GM18507 (cell line): ENCODE measurements at places on chromosomes 3 and 15.

DNA sequence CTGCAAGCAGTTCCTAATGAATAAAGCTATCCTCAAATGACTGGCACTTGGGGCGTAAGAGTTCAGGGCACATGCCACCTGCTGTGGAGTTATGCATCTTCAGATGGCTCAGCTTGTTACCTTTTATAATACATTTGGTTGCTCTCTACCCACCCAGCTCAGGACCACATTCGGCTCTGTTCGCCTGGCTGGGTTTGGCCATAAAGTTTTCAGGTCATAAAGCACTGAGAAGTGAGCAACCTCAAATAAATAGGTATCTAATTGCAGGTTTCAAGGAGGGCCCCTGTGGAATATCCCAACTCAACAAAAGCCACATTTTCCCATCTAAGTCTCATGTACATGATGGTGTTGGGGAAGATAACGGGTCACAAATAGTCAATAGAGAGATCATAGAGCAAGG, 727.3 kb downstream of the GRM7 start:
- no peak for DNase-seq

- DNase-seq = no peak
Observed at GRCh38 chr3:108125550-108126071, 34.8 kb upstream of the CD47 start.

GRCh38 chr15:29778382-29778781, 43.9 kb downstream of the TJP1 start:
- DNase-seq = no peak

GRCh38 chr15:80946576-80946975, 43.0 kb downstream of the MESD start:
- no peak for DNase-seq

DNA sequence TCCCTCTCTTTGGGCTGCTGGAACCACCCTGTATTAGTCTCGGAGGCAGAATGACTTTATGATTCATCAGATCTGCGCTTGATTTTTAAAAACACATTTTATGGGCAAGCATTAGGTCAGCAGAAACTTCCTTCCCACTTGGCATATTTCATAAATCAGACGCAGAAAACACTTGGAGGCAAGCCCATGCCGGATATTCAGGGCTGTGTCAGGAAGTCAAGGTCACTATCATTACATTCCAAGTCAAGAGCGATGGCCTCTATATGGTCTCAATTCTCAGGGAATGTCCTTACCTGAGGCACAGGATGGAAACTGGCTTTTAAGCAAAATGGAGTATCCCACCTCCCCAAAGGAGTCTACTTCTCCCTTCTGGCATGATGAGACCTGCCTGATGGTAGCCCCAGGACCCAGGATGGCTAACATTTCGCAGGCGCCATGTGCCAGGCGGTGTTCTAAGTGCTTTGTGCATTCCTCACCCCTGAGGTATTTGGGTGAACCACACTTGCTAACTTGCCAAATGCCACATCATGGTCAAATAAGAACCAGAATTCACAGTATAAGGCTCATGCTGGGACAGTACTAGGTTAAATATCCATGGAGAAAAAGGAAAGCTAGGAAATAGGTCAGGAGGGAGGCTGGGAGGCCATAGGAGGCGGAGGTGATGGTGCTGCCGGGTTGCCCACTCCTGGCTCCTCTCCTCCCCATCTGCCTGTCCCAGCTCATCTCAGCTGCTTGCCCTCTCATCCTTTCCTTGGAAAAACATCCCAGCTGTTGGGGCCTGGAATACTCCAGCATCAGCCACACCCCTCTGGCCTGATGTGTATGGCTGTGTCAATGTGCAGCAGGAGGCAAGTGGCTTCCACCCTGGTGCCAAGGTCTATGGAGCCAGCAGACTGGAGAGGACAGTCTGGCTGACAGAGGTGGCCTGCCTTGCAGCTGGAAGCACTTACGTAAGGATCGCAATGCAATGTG, 18.8 kb downstream of the BCL2L10 start:
- DNase-seq = no peak

GRCh38 chr3:153244961-153245360, 82.9 kb downstream of the RAP2B start:
- DNase-seq = no peak

- DNase-seq = no peak
Observed at GRCh38 chr15:80695911-80696661, 976 bp downstream of the ABHD17C start.

DNA sequence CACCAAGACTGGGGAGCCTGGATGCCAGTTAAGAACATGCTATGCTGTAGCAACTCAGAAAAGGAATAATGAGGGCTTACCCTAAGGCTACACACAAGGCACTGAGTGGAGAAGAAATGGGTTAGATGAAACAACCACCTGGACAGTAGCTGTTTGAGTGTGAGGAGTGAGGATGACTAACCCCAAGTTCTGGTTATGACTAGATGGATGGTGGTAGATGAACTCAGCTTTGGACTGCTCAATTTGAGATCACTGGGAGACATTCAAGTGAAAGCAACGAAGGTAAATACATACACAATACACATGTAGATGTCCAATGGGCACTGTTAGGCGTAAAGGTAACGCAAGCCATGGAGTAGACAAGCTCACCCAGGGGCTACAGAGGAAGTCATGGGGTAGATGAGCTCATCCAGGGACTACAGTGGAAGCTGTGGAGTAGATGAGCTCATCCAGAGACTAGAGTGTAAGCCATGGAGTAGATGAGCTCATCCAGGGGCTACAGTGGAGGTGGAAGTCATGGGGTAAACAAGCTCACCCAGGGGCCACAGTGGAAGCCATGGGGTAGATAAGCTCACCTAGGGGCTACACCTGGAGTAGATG, 98.3 kb downstream of the ANO10 start:
- peak; percentile 20 for DNase-seq

- DNase-seq = no peak
Observed at GRCh38 chr3:129087138-129087702, 26.6 kb downstream of the GP9 start.

DNA sequence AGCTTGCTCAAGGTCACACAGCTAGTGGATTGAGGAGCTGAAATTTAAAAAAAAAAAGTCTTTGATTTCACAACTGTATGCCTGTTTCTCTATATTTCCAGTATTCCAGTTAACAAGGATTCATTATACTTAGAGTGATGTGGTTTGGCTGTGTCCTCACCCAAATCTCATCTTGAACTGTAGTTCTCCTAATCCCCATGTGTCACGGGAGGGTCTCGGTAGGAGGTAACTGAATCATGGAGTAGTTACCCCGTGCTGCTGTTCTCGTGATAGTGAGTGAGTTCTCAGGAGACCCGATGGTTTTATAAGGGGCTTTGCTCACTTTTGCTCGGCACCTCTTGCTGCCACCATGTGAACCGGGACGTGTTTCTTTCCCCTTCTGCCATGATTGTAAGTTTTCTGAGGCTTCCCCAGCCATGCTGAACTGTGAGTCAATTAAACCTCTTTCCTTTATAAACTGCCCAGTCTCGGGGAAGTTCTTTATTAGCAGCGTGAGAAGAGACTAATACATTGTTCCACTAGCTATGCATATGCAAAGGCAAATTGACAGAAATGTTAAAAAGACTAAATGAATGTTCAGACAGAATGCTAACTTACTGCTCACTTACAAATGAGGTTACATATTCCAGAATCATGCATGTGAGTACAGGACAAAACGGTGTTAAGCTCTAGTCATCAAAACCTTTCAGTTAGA, 1101.9 kb downstream of the ROBO1 start:
- no peak for DNase-seq

- DNase-seq = no peak
Observed at GRCh38 chr15:29377161-29377560, 107.5 kb upstream of the NSMCE3 start.

DNA sequence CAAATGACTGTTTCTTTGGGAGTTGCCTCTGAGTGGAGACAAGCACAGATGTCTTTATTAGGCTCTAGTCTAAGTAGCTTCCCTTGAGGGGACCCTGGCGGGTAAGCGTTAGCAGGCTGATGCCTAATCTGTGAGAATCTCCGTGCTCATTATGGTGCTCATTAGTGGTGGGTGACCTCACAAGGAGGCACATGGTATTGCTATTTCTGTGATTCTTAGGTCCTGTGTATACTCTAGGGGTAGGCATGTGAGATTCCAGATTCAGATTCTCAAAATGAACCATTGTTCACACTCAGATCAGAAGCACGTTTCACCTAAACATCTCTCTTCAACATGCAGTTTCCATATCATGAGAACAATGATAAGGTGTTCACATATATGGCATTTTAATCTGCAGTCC, 809.7 kb downstream of the NR2F2 start:
- DNase-seq = no peak

DNA sequence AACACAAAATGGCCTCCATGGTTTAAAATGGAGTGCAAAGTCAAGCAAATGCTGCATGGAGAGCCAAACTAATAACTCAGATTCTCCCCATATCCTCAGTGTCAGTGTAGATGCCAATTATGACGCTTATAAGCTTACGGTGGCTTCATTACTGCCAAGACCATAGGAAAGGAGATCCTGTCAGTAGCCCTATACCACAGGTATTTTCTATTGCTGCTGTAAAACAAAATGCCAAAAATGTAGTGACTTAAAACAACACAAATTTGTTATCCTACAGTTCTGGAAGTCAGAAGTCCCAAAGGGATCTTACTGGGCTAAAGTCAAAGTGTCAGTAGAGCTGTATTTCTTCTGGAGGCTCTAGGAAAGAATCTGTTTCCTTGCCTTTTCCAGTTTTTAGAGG, 149.8 kb upstream of the GBE1 start:
- no peak for DNase-seq

DNA sequence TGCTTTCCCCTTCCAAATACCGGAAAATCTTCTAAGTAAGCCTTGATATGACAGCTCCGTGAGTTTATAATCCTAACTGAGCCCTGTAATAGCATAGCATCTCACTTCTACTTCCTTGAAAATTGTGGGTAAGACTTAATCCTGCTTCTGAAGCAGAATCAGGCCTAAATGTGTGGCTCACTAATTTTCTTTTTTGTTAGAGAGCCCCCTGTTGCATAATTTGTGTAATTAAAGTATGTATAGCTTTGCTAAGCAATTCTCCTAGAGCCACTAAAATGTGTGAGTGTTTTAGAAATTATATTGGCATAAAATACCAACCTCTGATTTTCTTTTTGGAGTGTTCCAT, 304.4 kb downstream of the FGF12 start:
- no peak for DNase-seq

GRCh38 chr3:113013593-113013992, 22.8 kb downstream of the GTPBP8 start:
- DNase-seq = no peak

GRCh38 chr3:145906301-145906700, 254.7 kb downstream of the PLOD2 start:
- DNase-seq = no peak

GRCh38 chr15:49521802-49522201, 98.8 kb downstream of the FGF7 start:
- DNase-seq = no peak

DNA sequence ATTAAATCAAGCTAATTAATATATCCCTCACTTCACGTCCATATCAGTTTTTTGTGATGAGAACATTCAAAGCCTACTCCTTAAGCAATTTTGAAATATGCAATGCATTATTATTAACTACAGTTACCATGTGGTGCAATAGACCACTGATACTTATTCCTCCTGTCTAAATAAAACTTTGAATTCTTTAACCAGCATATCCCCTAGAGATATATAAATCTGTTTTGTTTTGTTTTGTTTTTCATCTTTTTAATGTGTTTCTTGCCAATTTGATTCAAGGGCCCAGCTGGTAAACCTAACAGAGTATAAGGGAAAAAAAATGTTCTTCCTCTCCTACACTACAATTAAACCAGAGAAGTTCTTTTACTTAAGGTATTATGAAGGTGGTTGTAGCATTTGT, 524.2 kb downstream of the NAALADL2 start:
- DNase-seq = no peak

GRCh38 chr3:157312376-157312745, 124.3 kb upstream of the PTX3 start:
- no peak for DNase-seq

DNA sequence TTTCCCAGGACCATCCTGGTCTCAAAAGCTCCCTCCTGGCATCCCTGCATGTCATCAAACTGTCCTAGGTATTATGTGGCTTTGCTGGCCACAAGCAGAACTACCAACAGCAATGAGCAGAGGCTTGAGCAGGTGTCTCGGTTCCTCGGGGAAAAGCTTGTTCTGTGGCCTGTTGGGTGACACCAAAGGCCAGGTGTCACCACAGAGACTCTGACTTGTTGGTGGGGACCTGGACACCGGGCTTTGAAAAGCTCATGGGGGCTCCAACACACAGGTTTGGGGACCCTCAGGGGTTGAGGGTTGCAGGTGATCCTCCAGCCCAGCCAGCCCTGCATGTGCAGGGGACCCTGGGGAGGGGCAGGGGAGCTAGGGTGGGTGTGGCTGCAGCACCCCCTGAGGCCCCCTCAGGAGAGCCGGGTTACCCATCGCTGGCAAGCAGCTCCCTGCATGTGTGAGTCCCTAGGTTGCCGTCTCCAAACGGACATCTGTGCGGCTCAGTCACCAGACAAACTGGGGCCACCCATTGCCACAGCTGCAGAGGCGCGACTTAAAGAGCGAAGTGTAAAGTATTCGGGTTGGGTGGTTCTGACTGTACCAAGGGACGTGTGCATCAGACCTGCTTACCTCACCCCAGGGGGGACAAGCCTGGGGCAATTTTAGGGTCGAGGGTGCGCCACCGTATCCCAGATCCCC, 140.1 kb downstream of the CHSY1 start:
- no peak for DNase-seq

DNA sequence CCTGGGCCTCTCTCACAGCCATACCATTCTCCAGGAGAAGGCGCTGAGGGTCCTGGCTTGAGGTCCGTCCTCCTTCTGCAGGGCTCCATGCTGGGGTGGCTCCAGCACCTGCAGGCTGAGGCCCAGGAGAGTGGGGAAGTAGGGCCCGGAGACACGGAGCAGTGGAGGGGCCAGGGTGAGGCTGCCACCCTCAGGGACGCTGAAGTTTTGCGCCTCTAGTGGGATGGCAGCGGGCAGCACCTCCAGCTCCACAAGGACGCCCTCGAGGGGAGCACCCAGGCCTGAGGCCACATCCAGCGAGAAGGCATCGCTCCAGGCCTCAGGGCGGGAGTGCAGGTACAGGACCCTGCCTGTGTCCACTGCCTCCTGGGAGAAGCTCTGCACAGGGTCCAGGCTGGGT, 27.5 kb downstream of the CSPG4 start:
- DNase-seq = no peak

DNA sequence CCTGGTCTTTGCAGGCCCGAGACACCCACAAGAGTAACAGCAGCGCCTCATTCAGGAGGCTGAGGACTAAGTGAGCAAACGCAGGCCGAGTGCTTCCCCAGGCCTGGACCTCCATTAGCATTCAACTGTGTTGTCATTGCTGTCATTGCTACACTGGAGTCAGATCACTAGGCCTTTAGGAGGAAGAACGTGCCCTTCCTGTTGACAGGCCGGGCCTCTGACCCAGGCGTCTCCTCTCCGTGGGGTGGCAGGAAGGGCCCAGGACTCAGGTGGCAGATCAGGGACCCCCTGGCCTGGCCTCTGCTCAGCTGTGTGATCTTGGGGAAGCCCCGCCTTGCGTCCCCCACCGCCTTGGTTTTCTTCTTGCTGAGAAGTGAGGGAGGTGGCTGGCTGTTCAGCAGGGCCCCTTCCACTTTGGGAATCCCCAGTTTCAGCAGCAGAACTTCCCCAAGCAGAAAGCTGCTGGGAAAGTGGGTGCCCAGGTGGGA, 19.1 kb downstream of the ZDHHC19 start:
- no peak for DNase-seq

- DNase-seq = no peak
Observed at GRCh38 chr3:71033681-71034220, 549.8 kb downstream of the FOXP1 start.
